Small intestine (tissue), 16 donors: ENCODE measurements at places on chromosomes 3 and 15.
A peak's percentile ranks its signal among the peaks of the same experiment; 100 is the strongest.

DNA sequence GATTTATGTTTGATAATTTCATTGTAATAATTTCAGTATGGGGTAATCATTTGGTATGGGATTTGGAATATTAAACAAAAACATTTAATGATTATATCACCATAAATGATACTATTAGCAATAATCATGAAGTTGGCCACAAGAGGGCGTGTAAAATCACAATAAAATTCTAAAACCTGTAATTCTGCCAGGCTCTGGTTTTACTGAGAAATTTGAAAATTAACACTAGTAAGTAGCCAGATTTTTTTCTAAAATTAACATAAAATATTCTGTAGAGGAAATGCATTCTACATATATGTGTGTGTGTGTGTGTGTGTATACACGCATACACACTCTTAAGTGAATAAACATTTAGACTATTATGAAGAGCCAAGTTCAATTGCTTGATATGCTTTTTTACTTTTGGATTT is 40.5 kb downstream of the FEZF2 start:
- peak; percentile 8 for DNase-seq

DNA sequence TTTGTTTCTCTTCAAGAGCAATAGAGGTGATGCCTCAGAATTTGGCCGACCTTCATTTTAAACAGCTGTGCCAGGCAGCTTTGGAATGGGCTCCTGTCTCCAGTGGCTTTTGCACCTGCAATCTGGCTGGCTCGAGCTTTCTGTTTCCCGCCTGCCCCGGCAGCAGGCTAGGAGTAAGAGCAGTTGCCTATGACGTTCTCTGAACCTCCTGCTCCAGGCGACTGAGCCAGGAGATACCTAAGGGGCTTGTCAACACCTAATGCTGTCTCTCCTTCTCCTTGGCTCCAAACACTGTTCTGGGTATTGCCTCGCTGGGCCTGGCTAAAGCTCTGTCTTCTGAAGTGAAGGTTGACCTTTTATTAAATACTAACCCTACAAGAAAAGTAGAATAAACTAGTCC is 229.9 kb downstream of the LRRN1 start:
- DNase-seq, result no peak

DNA sequence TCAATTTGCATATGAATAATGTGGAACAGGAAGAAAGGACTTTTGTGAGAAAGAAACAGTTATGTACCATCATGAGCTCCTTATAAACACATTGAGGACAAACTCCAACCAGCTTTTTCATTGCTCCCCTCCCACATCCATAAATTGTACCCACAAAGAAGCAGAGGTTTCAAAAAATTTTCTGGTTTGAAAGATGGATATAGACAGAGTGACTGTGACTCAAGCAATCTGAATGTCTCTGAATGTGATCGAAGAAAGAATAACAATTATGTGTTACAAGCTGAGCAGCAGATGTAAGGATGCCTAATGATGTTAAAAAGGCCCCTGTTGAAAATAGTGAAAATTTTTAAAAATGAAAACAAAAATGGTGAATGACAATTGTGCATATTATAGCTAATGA is 127.4 kb downstream of the TFG start:
- no peak for DNase-seq

- peak; percentile 70 for DNase-seq
These were observed 9.2 kb downstream of the FYCO1 start for GRCh38 chr3:45986303-45986982.

DNA sequence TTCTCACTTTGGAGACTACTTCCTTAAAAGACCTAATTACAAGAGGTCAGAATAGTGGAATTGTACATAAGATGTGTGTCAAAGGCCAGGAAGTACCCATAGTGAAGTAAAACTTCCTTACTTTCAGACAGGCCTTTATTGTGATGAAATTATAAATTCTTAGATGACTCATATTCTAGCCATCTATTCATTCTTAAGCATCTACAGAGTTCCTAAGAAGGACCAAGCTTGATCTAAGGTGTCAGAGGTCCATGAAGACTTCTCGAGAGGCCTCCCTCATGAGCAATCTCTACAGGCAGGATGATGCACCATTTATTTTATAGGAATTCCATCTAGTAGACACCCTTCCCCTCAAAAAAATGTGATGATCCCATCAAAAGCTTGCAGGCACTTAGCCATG is 493.3 kb downstream of the MAGI1 start:
- no peak for DNase-seq

- DNase-seq, result no peak
These were observed 243.2 kb downstream of the PDZRN3 start for GRCh38 chr3:73381551-73381950.

DNA sequence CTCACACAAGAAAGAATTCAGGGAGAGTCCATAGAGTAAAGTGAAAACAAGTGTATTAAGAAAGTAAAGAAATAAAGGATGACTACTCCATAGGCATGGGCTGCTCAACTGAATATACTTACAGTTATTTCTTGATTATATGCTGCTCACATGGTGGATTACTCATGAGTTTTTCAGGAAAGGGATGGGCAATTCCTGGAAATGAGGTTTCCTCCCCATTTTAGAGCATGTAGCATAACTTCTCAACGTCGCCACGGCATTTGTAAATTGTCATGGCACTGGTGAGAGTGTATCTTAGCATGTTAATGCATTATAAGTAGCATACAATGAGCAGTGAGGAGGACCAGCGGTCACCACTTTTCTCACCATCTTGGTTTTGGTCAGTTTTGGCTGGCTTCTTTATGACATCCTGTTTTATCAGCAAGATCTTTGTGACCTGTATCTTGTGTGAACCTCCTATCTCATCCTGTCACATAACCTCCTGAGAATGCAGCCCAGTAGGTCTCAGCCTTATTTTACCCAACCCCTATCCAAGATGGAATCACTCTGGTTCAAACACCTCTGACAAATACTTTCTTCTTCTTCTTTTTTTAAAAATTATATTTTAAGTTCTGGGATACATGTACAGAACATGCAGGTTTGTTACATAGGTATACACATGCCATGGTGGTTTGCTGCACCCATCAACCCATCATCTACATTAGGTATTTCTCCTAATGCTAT is 849.7 kb downstream of the TBL1XR1 start:
- no peak for DNase-seq

DNA sequence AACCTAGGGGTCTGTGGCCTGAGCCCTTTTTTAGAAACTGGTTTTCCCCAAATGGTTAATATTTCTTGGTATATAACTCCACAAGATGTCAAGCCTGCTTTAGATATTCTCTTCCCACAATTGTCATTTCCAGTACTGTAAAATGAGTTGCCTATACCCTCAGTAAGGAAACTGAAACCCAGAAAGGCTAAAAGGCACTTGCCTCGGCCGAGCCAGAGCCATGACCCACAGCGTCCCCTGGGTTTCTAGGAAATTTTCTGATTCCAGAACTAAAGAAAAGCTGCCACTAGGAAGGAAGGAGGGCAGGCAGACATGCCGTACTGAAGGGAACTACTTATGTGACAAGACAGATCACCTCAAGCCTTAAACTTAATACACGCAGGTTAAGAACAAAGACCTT is 59.1 kb downstream of the ATP8B4 start:
- no peak for DNase-seq

- peak; percentile 52 for DNase-seq
These were observed 20.4 kb upstream of the NFKBIZ start for GRCh38 chr3:101828691-101829436.

DNA sequence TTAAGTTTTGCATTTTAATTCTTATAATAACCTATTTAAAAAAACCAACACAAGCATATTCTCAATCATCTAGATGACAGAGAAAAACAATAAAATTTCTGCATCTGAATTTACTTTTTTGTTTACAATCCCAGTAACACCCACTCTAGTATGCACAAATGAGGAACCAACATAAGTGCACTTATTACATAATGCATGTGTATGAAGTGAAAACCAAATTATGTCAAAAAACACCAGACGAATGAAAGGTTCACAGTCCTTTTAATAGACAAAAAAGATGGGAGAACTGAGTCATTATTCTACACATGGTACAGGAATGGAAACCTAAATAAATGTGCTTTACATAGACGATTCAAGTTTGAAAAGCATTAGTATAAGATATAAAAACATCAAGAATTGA is 91.7 kb downstream of the NR1I2 start:
- no peak for DNase-seq
